ENCODE measurements at places on chromosomes 12 and 14.

GRCh38 chr14:66022526-66022925 is 463.6 kb upstream of the CCDC196 start:
- no peak for DNase-seq

GRCh38 chr14:22536853-22537338 is 52.1 kb downstream of the DAD1 start:
- DNase-seq, result peak; percentile 95

DNA sequence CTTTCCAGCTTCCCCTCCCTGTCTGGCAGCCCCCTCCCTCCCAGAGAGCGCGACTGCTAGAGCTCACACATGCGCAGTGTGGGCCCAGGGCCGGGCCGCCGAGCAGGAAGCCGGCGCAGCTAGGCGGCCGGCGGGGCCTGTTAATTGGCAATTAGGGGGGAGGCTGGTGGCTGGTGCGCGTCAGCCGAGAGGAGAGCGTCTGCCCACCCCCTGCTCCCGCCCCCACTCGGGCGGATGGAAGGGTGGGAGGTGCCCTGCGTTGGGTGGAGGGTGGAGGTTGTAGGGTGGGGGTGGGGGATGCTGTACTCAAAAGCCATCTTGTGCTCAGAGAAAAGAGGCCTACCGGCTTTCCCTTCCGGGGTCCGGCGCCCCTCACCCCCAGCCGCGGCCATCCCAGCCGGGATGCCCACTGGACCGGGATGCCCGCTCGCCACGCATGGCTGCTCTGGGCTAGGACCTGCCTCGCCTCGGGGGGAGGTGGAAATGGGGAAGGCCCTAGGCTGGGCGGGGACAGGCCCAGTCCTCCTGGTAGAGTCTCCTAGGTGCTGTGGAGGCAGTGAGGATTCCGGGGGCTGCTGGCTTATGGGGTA is 9.2 kb downstream of the HOXC8 start:
- DNase-seq, result peak; percentile 29

- DNase-seq, result peak; percentile 89
Observed at GRCh38 chr12:24661657-24662096, 287.2 kb downstream of the BCAT1 start.

DNA sequence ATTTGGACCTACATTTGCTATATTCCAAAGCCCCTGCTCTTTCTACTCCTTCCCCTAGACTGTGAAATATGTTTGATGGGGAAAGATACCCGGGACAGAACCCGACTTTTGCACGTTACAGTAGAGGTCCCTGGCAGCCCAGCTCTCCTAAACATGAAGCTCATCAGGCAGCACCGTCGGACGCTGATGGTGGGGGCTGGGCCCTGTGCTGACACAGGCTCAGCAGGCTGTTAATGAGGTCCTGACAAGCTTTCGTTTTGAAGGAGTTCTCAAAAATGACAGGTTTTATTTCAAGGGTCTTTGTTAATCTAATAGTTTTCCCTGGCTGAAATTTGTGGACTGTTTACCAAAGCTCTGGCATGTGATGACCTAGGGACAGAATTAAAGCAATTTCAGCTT is 102.3 kb downstream of the SLC25A47 start:
- no peak for DNase-seq

DNA sequence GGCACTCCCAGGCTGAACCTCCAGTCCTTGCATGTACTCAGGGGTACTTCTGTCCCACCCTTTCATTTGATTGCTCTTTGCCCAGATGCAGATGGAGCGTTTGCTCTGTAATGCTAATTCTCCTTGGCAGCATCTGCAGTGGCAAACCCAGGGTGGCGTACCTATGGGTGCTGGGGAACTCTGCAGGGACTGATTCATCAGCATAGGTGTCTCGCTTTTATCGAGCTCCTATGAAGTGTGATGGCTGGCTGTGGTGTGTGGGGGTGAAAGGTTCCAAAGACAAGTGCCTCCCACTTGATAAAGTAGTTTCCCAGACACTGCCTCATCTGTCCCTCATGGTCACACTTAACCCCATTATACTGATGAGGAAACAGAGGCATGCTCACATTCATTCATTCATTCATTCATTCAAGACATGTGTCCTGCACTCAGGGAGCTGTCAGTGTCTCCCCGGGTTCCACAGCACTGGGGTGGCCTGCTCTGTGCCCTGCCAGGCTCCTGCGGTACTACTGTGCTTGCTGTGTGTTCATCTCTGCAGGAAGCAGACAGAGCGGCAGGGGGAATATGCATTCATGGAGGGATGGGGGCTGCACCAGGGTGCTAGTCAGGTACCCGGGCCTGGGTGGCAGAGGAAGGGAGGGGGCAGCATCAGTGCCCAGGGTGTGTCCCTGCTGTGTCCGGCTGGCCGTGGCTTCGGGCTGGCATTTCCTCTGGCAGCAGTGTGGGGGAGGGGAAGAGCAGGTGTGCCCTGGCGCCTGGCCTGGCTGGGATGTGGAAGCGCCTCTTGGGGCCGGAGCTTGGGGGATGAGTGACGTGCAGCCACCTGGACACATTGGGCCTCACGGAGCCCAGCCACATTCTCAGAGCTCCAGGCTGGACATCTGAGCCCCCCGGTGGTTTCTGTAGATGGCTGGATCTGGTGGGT is 110.9 kb downstream of the TSPAN9 start:
- no peak for DNase-seq

GRCh38 chr14:106622200-106622745 is 1095.9 kb downstream of the TMEM121 start:
- no peak for DNase-seq

DNA sequence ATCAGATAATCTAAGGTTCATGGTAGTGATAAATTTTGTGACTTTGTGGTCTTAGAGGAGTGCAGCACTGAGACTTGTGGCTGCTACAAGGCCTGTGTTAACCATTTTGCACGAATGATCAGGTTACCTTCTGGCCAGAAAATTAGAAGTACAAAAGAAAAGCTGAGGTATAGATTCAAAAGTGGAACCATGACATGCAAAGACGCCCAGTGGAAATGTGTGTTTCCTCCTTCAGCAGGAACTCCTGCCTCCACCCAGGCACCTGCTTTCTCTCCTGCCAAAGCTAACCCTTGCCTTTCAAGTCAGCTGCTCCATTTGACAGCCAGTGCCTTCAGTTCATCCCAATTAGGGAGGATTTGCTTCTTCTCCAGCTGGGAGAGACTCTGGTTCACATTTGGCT is 10.1 kb downstream of the PDE6H start:
- DNase-seq, result no peak

GRCh38 chr14:104244221-104245011 is 106.0 kb downstream of the KIF26A start:
- no peak for DNase-seq

- peak; percentile 11 for DNase-seq
Observed at GRCh38 chr14:55350461-55350860, 61.2 kb downstream of the ATG14 start.

- DNase-seq, result peak; percentile 77
Observed at GRCh38 chr12:12432364-12432763, 75.5 kb downstream of the BORCS5 start.

- DNase-seq, result no peak
Observed at GRCh38 chr12:30525171-30525570, 170.5 kb downstream of the IPO8 start.

DNA sequence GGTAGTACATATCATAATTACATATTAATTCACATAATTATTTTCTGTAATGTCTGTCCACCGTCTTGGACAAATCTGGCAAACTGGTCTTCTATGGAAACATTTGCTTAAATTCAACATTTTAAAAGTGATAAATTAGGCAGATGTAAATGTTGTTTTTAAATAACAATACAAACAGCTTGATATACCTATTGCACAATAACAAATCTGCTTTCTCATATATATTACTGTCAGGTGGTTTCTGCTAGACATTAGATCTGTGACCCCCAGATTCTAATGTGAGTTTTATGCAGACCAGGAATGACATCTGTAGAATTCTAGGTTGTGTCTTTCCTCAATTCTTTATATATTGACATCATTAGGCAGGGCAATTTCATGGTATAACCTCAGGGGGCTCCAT is 173.3 kb downstream of the CCDC59 start:
- DNase-seq, result no peak

GRCh38 chr14:30829853-30830252 is 44.5 kb upstream of the COCH start:
- DNase-seq, result no peak

- peak; percentile 16 for DNase-seq
Observed at GRCh38 chr14:55701638-55702037, 121.6 kb downstream of the KTN1 start.

GRCh38 chr14:24892497-24893051 is 157.4 kb downstream of the STXBP6 start:
- no peak for DNase-seq

GRCh38 chr14:36229262-36229661 is 52.7 kb upstream of the PTCSC3 start:
- no peak for DNase-seq

GRCh38 chr12:22531205-22531604 is 13.1 kb downstream of the C2CD5 start:
- DNase-seq, result no peak

- DNase-seq, result no peak
Observed at GRCh38 chr12:60021235-60021634, 425.4 kb downstream of the SLC16A7 start.

GRCh38 chr12:11738450-11738849 is 89.0 kb downstream of the ETV6 start:
- no peak for DNase-seq

GRCh38 chr12:132178801-132179401 is 34.6 kb downstream of the NOC4L start:
- DNase-seq, result no peak

GRCh38 chr14:39025250-39025809 is 77.7 kb downstream of the SEC23A start:
- no peak for DNase-seq

DNA sequence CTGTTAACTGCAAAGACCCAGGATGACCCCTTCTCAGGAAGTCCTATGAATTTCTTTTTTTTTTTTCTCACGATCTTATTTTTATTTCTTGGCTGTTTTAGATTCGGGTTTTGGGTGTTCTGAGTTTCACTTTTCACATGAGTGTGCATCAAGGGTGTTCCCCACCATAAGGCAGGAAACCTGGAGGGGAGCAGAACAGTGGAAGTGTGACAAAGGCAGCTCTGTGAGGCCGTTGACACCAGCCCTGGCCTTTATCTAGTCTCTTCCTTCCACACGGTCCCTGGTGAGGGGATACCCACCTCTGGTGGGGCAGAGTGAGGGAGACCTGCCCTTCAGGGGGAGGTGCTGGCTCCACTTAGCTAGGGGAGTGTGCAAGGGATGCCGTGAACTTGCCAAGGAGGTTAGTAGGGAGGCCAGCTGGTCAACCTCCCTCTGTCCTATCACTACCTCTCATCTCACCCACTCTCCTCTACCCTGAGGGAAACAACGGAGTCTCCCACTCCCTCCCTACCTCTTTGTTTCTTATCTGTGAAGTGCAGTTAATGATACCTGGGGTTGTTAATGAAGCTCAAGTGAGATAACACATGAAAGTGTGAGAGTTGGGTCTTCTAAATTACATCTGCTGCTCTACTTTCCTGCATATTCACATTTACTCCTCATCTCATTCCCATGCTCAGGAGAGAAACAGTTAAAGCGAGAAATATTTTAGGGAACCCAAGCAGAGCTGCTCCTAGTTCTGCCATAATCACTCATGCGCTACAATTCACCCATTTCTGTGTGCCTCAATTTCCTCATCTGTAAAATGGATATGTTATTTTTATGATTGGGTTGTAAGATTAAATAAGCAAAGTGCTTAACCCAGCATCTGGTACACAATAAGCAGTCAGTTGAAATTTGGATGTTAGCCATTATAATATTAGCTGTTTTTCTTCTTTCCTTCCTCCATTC is 4.4 kb upstream of the GALNT6 start:
- no peak for DNase-seq

- DNase-seq, result peak; percentile 24
Observed at GRCh38 chr12:127054531-127054930, 1212.4 kb upstream of the TMEM132C start.

- no peak for DNase-seq
Observed at GRCh38 chr12:55711786-55712553, 3.9 kb upstream of the BLOC1S1 start.

DNA sequence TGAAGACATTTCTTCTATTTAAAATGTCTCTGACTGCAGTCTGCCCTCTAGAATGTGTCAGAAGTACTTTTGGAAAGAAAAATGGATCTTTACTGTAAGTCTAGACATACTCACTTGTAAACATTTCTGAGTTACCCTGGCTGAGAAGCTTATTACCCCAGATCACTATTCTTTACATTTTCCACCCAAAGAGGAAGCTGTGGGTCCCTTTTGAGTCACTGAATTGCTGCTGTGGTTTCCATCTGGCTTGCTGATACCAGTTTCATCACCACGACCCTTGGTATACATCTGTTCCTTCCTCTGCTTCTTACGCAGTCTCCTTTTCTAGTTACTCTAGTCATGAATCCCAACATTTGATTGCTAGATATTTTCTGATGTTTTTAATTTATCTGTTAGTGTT is 20.2 kb upstream of the CLEC4D start:
- no peak for DNase-seq

DNA sequence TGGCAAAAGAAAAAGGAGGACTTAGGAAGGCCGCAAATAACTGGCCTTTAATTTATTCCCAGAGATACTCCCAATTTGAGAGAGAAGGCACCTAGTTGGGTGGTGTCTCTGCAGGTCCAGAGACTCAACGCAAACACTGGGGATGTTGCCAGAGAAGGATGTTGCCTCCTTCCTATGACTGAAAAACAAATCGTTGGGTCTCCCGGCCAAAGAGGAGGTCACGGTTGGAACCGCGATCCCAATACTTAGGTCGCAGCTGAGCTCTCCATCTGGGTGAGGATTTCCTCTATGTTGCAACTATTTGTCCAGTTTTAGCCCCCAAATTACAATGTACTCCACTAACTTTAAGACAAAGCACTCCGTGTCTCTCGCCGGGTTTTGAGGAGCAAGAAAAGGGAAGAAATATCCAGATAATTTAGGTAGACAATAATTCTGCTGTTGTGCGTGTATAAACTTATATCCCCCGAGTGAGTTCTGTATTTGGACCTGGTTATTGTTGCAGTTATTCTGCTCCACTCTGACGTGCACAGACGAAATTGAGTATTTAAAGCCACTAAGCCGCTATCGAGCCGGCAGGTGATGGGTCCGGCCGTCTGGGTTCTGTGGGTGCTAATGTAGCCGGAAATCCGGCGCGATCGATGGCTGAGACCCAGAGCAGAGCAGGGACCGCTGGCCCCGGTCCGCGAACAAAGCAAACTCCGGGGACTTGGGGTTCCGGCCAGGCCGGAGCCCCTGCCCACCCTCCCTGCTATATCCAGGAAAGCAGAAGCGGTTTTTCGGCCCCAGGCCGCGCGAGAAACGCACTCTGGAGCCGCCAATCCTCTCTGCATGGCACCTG is 5.7 kb downstream of the HOXC12 start:
- no peak for DNase-seq

- DNase-seq, result no peak
Observed at GRCh38 chr14:20383636-20384035, 29.7 kb downstream of the TEP1 start.

- DNase-seq, result no peak
Observed at GRCh38 chr12:87116780-87117179, 860.6 kb upstream of the MGAT4C start.

- peak; percentile 54 for DNase-seq
Observed at GRCh38 chr14:57199921-57200320, 68.8 kb downstream of the EXOC5 start.

- no peak for DNase-seq
Observed at GRCh38 chr12:58959639-58960300, 39.5 kb upstream of the LRIG3 start.

GRCh38 chr12:117367006-117367638 is 5.7 kb upstream of the NOS1 start:
- DNase-seq, result peak; percentile 76
